ENCODE measurements at places on chromosomes 2 and 18. TPM values are rescaled to one million over a fixed set of nuclear protein-coding genes. Genes with fewer than 3 reads are reported as not detected.

Gene SPOPL
- 7.1 TPM for total RNA-seq

Gene PRKAG3
- total RNA-seq: not detected

Gene FAM228A
- 2.4 TPM for total RNA-seq

Gene FEV
- total RNA-seq: not detected

Gene C2orf72
- not detected for total RNA-seq

Gene TRABD2A
- total RNA-seq: 0.60 TPM

Gene CRYGD
- not detected for total RNA-seq

All from mammary microvascular endothelial cell (primary cell).